ENCODE measurements at places on chromosomes 2 and 18. TPM values are rescaled to one million over a fixed set of nuclear protein-coding genes. Genes with fewer than 3 reads are reported as not detected.

Gene LYG2
- not detected for total RNA-seq

Gene INPP1
- total RNA-seq, result 9.2 TPM

Gene CYP27C1
- total RNA-seq, result 0.41 TPM

Gene RPRM
- total RNA-seq, result not detected

Gene MLPH
- 5.2 TPM for total RNA-seq

Gene CDH20
- 0.09 TPM for total RNA-seq

Gene FSHR
- not detected for total RNA-seq

Gene MYO7B
- not detected for total RNA-seq
